Lower lobe of right lung (tissue), 2 donors: ENCODE measurements at places on chromosomes 16 and 17. TPM values are rescaled to one million over a fixed set of nuclear protein-coding genes. Genes with fewer than 3 reads are reported as not detected.

The GP2 gene
- 0.18 TPM for total RNA-seq

DNA sequence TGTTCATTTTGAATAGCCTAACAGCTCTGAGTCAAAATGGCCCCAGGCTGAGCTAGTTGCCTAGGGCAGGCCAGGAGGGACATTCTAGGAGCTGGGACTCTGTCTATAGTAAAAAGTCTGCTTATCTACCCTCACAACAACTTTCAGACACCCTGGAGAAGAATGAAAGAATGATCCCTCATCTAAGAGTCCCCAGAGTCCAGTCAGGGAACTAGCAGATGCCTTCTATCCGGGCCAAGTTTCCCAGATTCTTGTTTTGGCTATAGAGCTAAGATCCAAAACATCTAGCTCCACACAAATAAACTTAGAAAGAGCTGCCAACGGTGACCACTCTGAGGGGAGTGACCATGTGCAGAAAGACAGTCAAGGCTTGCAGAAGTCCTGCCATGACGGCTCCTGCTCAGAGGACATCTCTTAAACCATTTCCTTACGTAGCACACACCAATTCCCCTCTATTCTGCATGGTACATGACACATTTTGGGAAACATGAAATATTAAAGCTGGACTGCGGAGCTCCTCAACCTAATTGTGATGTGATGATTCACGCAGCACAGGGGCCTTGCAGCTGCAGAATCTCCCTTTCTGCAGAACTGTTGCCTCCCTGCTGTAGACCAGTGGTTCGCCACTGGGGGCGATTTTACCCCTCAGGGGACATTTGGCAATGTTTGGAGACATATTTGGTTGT is 24.2 kb downstream of the FAM20A start:
- peaks cover 59% of the 10 kb centered on the region for H3K4me1 ChIP-seq
- H3K27me3 ChIP-seq: no peaks in the 10 kb centered on the region
- no peak for DNase-seq
- H3K4me3 ChIP-seq: no peak overlapping the region
- peak overlapping the region; percentile 48 for H3K27ac ChIP-seq
- H3K36me3 ChIP-seq: no peaks in the 10 kb centered on the region

The CSH2 gene
- total RNA-seq: not detected

DNA sequence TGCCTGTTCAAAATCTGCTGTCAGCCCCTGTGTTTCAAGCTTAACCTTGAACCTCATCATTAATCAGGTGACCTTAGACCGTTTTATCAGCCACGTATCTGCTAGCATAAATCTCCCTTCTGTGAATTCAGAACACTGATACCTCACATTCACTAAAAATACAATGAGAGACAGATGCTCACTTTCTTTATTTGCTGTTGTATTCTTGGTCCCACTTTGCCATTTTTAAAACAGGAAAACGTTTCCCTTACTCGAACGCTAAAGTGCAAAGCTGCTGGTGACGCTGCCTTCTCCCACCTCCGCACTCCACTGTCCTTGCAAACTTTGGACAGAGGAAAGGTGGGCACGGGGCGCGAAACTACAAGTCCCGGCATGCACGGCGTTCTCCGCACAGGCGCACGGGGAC is 220 bp upstream of the ARHGAP44 start:
- no peaks in the 10 kb centered on the region for H3K4me1 ChIP-seq
- no peaks in the 10 kb centered on the region for H3K36me3 ChIP-seq
- H3K27me3 ChIP-seq: peaks cover 20% of the 10 kb centered on the region
- no peak for DNase-seq
- no peak overlapping the region for H3K27ac ChIP-seq
- H3K4me3 ChIP-seq: peak overlapping the region; percentile 72

The ITGB4 gene
- 34.7 TPM for total RNA-seq

The RHOT2 gene
- 81.6 TPM for total RNA-seq

- no peak overlapping the region for H3K27ac ChIP-seq
- no peak for DNase-seq
- H3K4me1 ChIP-seq: peaks cover 58% of the 10 kb centered on the region
Observed at GRCh38 chr16:8941718-8942344, 21.9 kb downstream of the USP7 start.
